ENCODE measurements at places on chromosomes 2 and 18.

DNA sequence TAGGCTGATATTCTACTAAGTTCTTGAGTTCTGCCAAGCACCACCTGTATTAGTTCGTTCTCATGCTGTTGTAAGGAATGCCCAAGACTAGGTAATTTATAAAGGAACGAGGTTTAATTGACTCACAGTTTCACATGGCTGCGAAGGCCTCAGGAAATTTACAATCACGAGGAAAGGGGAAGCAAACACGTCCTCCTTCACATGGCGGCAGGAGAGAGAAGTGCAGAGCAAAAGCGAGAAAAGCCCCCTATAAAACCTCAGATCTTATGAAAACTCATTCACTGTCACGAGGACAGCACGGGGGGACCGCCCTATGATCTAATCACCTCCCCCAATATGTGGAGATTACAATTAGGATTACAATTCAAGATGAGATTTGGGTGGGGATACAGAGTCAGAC is 47.7 kb upstream of the YWHAQ start:
- no peak for DNase-seq

- DNase-seq, result no peak
These were observed 72.2 kb upstream of the SLC4A10 start for GRCh38 chr2:161552015-161552414.

GRCh38 chr18:68742206-68742605 is 27.3 kb upstream of the TMX3 start:
- no peak for DNase-seq

DNA sequence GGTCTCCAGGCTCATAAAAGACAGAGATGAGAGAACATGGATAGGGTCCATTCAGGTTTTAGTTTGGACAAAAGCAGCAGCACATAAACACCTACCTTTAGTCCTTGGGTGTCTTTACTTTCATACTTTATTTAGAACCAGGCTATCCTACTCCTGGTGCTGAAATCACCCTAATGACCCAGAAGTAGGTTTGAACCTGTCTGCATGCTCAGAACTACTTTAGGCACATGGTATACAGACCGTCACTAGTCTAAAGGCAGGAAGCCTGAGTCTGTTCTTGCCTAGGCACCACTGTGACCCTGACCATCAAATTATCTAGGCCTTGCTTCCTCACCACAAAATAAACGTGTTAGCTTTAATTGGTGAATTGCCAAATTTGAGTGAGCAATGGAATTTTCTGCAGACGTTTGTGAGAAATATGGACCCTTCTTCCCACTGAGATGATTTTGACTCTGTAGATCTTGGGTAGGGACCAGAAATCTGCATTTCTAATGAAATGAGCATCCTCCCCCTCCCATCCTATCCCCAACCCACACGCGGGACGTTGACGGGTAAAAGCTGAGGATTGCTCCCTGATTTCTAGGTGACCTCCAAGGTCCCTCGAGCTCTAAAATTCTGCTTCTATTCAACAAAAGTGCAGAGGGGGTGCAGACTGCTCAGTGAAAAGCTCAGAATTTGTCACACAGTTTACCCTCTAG is 75.1 kb downstream of the PLEKHM3 start:
- no peak for DNase-seq

- DNase-seq, result no peak
These were observed 282.7 kb downstream of the PARD3B start for GRCh38 chr2:204827701-204828590.

DNA sequence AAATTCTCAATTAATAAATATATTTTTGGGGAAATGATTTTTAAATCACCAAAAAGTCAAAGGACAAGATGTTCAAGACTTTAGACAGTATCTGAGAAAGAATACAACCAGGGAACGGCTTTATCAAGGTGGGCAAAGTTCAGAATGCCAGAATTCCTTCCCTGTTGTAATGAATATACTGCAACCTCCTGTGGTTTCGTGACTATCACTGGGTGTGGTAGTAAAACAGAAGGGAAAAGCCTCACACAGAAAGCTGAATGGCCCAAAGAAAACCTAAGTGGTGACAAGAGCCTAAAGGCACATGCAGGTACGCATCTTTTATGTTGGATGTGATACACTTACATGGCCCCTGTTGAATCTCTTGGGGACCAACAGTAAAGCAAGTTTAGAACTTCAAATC is 37.1 kb downstream of the MBD2 start:
- no peak for DNase-seq

GRCh38 chr18:58213440-58213839 is 169.4 kb downstream of the NEDD4L start:
- no peak for DNase-seq

DNA sequence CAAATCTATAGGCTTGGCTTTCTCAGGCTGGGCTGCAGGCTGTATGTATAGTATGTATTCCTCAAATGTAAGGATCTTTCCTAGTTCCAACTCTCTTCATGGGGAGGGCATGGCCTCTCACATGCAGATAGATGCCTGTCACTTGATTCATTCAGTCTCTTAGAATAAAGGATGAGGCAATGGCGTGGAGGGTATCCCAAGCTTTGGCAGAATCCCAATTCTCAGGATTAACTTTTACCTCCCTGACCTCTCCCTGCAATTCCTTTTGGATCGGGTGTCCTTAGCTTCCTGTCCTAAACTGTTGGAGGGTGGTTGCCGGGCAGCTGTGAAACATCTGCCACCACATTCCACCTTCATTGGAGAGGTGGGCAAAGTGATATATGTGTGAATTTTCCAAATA is 80.3 kb downstream of the INSIG2 start:
- DNase-seq, result no peak

- DNase-seq, result no peak
These were observed 22.1 kb downstream of the PKP4 start for GRCh38 chr2:158478816-158479215.

DNA sequence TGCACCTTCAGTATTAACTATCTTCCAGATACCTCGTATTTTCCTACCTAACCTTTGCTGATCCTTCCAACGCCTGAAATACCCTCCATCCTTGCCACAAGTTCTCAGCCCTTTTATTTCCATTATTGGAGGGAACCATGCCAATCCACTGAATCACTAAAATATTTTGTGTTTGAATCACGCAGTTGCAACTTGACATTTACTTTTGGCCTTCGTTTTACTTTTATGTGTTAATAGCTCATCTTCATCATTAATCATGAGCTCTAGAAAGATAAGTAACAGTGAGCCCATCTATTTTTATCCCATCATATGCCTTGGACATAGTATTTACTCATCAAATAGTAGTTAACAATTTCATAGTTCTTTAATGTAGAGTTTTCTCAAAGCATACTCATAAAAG is 463.2 kb downstream of the THSD7B start:
- no peak for DNase-seq

DNA sequence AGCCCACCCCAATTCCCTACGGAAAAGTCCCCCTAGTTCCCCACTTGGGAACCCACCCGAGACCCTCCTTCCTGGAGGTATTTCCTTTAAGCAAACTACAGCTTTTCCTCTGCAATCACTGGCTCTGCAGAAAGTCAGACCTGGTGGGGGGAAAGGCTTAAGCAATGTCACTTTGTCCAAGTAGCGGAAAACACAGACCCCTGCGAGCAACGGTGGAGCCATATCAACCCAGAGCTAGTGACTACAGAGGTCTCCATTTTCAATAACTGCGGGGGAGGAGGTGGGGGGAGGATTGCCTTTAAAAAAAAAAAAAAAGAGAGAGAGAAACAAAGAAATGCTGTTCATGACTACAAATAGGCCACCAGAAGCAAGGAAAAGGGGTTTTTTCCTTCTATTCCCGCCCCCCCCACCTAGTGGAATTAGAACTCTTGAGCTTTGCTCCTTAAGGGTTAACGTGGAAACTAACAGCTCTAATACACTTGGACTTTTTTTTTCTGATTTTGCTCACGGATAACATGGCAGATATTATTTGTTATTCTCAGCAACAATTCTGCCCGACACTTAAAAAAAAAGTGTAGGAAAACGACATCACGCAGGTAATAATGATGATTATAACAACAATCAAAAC is 1.1 kb upstream of the FRZB start:
- DNase-seq, result no peak

GRCh38 chr18:22282311-22283115 is 113.1 kb downstream of the GATA6 start:
- DNase-seq, result no peak

GRCh38 chr2:36322108-36322507 is 33.5 kb upstream of the CRIM1 start:
- no peak for DNase-seq

DNA sequence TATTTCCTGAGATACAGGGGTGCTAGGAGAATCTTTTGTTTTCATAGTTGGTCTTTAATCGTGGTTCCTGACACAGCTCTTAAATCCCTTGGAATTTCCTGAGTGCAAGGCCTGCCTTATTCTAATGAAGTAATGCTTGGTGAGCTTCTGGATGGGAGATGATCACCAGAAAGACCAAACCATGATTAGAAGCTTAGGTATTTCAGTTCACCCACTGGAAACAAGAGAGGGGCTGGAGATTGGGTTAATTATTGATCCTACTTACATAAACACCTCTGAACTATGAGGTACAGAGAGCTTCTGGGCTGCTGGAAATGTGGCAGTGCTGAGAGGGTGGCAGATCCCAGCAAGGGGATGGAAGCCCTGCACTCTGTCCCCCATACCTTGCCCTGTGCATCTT is 406.8 kb downstream of the THSD7B start:
- DNase-seq, result no peak

DNA sequence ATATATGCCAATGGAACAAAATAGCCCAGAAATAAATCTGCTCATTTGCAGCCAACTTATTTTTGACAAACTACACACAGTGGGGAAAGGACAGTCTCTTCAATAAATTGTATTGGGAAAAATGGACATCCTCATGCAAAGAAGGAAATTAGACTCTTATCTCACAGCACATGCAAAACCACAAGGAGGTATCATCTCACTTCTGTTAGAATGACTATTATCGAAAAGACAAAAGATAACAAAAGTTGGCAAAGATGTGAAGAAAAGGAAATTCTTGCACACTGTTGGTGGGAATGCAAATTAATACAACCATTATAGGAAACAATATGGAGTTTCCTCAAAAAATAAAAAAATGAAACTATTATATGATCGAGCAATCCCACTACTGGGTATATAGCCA is 16.3 kb upstream of the WDR75 start:
- no peak for DNase-seq

- no peak for DNase-seq
These were observed 59.6 kb downstream of the CSRNP3 start for GRCh38 chr2:165529130-165529529.

DNA sequence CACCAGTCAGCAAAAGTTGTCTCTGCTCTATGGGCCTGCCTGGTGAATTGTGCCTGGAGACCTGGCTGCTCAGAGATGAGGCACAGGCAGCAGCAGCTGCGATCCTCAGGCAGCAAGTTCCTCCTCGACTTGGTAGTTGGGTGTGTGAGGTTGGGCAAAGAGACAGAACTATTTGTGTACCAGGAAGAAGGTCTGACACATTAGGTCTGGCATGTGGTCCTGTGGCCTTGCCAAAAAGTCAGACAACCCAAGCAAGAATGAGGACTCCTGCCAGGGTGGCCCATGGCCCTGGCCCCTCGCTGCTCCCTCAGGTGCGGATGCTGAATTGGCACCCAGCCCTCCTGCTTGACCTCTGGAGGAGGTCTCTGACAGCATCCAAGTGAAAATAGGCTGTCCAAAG is 192.7 kb downstream of the DYSF start:
- DNase-seq, result no peak

DNA sequence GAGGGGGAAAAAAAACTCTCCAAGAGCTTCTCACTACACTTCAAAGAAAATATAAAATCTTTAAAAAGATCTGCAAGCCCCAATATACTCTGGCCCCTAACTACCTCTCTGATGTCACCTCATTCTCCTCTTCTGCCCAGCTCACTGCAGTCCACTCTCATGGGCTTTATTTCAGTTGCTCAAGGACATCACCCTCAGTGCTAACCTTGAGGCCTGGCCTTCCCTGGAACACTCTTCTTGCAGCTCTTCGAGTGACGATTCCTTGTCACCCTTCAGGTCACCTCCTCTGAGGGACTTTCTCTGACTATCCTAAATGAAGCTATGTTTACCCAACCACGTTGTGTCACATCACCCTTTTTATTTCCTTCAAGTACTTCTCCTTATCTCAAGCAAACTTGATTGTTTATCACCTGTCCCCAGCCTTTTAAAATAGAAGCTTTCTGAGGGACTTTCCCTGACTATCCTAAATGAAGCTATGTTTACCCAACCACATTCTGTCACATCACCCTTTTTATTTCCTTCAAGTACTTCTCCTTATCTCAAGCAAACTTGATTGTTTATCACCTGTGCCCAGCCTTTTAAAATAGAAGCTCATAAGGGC is 10.4 kb downstream of the RTTN start:
- no peak for DNase-seq

GRCh38 chr2:215019085-215019484 is 119.3 kb downstream of the ABCA12 start:
- DNase-seq, result no peak

- DNase-seq, result no peak
These were observed 98.2 kb downstream of the GAREM1 start for GRCh38 chr18:32372381-32373061.

- no peak for DNase-seq
These were observed 73.1 kb downstream of the SPATS2L start for GRCh38 chr2:200379481-200380090.

GRCh38 chr2:67839242-67839641 is 223.6 kb downstream of the C1D start:
- DNase-seq, result no peak

DNA sequence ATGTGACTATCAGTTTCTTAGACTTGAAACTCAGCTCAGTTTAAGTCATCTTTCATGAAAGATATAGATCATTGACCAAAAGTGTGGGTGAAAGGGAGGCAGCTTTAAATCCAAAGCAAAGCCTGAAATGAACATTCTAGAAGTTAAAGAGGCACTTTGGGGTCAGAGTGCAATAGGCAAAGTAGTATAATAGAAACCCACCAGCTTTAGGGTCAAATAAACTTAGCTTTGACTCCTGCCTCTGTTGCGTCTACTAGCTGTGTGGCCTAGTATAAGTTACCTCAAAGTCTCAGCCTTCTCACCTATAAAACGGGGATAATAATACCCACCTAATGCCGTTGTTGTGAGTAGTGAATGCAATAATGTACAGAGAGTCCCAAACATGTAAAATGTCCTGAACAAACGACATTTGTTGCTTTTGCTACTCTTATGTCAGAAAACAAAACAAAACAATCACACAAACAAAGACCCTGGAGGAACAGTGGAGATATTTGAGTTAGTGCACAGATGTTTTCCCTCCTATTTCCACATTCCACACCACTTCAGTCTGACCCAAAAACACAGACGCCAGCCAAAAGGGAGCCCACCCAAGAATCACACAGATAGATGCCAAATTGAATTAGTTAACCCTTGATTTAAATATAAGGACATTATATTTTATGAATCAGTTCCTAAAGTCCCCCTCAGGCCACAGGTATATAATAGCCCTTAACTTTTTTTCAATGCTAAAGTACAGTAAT is 657.0 kb downstream of the ARHGAP15 start:
- DNase-seq, result no peak

DNA sequence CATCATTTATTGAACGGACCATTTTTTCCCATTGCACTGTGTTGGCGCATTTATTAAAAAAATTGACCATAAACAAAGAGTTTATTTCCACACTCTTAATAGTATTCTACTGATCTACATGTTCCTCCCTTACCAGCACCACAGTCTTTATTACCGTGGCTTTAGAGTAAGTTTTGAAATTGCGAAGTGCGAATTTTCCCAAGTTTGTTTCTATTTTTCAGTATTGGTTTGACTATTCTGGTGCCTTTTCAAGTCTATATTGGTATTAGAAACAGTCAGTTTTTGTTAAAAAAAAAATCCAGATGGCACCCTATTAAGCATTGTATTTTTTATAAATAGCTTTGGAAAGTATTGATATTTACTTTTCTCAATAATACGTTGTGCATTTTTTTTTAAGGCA is 795.1 kb upstream of the HS6ST1 start:
- DNase-seq, result no peak

All from activated CD4-positive, alpha-beta T cell treated with anti-CD3 and anti-CD28 coated beads, Interleukin-2, amount 50 U/mL, for 48 hours (primary cell).